Activated T-cell treated with anti-CD3 and anti-CD28 coated beads for 48 hours (primary cell): ENCODE measurements at places on chromosomes 1 and 21.

GRCh38 chr1:23400324-23401114 is 24.0 kb downstream of the TCEA3 start:
- DNase-seq = no peak

- DNase-seq = no peak
Measured at GRCh38 chr1:246278371-246278770, 228.7 kb downstream of the SMYD3 start.

GRCh38 chr1:158586942-158587341 is 7.2 kb upstream of the OR10X1 start:
- DNase-seq = no peak

DNA sequence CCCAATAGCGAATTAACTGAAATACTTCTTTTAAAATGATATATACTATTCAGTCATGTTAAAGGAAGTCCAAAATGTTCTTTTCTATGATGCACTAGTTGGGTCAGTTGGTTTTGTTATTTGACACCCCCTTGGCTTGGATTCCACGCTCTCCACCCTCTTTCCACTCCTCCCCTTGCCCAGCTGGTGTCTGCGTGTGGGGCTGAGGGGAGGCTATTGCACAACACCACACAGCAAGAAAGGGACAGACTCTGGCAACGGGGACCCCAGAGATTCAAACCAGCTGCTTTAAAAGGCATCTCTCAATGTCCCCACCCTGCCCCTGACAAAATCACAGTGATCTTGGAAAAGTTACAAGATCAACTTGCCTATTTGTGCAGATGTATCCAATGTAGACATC is 394.3 kb downstream of the TGFB2 start:
- no peak for DNase-seq

DNA sequence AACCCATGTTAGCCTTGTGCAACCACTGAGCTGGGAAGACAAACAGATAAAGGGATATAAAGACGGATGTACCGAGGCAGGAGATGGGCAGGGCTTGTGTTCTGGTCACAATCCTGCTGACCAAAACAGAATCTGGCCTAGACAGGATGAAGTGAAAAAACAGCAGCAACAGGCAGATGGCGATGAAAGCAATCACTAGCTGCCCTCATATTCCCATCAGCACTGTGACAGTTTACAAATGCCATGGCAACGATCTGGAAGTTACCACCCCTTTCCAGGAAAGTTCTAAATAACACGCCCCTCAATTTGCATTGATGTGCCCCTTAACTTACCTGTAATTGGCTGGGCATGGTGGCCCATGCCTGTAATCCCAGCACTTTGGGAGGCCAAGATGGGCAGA is 40.6 kb upstream of the CD46 start:
- no peak for DNase-seq

- DNase-seq = no peak
Measured at GRCh38 chr1:8202182-8202905, 115.6 kb upstream of the SLC45A1 start.

- no peak for DNase-seq
Measured at GRCh38 chr1:240402326-240402725, 209.6 kb downstream of the GREM2 start.

DNA sequence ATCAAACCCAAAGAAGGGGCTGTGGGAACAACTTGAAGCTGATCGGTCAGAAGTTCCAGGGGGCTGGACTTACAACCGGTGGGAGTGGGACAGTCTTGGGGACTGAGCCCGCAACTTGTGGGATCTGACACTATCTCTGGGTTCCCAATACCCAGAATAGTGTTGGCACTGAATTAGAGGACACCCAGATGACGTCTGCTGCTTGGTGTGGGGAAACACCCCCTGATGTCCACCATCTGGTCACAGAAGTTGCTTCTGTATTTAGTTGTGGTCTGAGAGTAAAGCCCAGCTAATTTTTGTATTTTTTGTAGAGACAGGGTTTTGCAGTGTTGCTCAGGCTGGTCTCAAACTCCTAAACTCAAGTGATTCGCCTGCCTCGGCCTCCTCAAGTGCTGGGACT is 28.8 kb downstream of the SERBP1 start:
- no peak for DNase-seq

GRCh38 chr1:6245086-6245868 is 1.3 kb downstream of the HES3 start:
- peak; percentile 80 for DNase-seq

GRCh38 chr1:21490774-21491487 is 18.3 kb upstream of the ALPL start:
- DNase-seq = peak; percentile 36

- DNase-seq = no peak
Measured at GRCh38 chr1:54774820-54775498, 10.6 kb upstream of the PARS2 start.

GRCh38 chr1:71414179-71414578 is 333.3 kb upstream of the ZRANB2 start:
- no peak for DNase-seq

GRCh38 chr21:44319407-44320065 is 19.7 kb downstream of the CFAP410 start:
- DNase-seq = no peak

DNA sequence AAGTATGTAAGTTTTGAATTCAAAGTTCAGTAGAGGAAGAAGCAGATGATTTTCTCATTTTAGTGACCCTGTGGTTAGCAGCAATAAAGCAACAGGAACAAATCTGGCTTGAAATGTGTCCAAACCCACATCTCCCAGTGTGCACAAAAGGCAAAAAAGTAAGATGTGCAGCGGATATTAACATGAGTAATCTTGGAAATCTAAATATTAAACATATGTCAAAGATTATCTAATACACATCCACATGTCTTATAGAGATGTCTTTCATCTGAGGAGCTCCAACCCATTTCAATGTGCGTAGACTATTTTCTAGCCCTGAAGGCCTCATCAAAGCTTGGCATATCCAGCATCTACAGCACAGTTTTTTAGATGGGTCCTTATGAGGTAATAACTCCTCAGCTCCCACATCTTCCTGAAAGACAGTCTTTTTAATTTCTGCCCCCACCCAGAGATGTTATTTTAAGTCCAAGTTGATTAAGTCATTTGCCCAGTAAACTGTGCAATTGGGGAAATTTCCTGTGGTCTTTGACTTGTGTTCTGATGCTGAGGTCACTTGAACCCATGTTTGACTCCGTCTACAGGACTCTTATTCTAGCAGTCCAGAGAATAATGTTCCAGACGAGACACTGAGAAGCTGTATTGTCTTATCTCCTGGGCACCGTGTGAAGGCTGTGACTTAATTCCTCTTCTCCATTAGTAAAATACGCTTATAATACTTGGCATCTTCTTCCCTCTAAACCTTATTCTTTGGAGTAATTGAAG is 73.7 kb downstream of the LMO4 start:
- DNase-seq = no peak

- DNase-seq = no peak
Measured at GRCh38 chr1:56584910-56585528, 5.7 kb upstream of the PLPP3 start.

DNA sequence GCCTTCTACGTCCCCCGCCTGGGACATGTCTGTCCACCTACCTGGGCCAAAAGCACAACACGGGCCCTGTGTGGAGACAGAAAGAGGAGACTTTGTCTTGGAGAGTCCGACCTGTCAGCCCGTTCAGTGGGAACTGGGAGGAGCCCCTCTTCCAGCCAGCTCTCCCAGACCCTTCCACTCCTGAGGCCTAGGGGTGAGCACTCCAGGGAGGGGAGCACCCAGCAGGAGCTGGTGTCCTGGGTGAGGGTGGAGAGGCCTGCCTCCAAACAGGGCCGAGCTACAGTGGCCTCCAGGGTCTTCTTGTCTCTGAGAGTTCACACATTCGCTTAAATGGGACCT is 546 bp downstream of the SPOCD1 start:
- DNase-seq = no peak

- no peak for DNase-seq
Measured at GRCh38 chr1:215113776-215114153, 31.2 kb downstream of the KCNK2 start.

GRCh38 chr1:110227774-110228173 is 17.7 kb downstream of the KCNC4 start:
- no peak for DNase-seq

DNA sequence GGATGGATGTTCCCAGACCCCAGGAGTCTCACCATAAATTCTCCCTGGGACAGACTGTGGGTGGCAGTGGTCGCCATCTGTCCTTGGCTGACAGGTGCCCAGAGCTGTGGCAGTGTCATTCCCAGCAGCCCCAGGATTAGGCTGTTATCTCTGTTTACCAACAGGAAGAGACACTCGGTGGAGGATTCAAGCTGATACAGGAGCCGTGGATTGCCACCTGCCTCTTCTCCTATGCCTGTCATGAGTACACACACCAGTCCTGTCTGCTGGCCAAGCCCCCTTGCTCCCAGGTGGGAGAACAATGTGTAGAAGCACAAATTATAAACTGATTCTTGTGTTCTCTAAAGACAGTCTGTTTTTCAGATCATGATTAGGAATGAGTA is 152.6 kb downstream of the ETS2 start:
- DNase-seq = no peak

DNA sequence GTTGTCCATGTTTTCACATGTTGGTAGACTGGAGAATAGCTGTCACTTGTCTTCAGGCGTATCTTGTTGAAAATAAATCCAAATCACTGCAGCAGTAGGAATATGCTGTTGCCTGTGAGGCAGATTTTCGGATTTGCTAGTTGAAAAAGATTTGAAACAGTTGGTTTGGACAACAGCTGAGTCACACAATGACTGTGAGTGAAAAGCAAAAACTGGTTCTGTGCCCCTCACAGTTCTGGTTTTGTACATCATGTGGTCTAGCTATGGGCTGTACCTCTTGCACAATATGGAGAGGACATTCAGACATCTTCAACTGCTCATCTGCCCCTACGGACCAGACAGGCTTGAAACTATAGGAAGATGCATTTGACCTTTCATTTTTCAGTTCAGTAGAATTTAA is 1.8 kb downstream of the ARF1 start:
- no peak for DNase-seq

GRCh38 chr1:39205781-39206464 is 1.4 kb downstream of the MACF1 start:
- DNase-seq = no peak

DNA sequence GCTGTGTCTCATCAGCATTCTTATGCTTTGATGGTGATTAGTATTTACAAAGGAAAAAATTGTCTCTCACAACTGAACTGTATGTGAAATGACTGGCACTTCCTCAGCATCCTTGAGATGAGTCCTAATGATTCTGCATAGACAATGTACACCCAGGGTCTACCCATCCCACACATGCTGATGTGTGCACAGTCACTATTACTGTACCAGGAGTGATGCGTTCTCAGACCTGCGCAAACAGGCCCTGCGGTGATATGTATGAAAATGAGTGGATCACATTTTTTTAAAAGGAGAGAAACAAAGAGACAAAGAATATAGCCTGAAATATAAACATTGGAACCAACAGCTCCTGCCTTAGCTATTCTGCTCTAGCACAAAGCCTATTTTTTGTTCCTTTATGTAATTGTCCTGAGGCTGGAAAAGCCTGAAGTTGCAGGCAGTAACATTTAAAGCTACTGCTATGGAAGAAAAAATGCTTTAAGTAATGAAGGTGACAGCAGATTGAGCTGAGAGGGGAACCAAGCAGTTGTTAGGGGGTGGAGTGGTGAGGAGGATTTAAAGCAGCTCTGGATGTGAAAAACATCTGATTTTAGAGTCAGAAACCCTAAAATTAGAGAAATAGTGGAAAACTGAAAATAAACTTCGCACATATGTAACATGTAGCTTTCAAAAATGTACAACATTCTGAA is 5.5 kb downstream of the RCAN1 start:
- DNase-seq = no peak

DNA sequence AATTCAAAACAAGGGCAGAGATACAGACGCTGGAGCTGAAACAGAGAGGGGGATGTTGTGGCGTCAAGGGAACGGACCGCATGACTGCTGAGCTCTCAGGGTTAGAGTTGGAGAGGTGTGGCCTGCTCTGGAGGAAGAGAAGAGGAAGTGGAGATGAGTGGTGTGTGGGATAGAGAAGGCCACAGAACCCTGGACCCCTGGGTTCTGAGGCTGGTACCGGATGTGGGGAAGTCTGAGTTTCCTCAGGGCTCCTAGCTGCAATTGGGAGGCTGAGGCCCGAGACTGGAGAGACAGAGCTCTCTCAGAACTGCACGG is 1.8 kb downstream of the BCAN start:
- DNase-seq = no peak

DNA sequence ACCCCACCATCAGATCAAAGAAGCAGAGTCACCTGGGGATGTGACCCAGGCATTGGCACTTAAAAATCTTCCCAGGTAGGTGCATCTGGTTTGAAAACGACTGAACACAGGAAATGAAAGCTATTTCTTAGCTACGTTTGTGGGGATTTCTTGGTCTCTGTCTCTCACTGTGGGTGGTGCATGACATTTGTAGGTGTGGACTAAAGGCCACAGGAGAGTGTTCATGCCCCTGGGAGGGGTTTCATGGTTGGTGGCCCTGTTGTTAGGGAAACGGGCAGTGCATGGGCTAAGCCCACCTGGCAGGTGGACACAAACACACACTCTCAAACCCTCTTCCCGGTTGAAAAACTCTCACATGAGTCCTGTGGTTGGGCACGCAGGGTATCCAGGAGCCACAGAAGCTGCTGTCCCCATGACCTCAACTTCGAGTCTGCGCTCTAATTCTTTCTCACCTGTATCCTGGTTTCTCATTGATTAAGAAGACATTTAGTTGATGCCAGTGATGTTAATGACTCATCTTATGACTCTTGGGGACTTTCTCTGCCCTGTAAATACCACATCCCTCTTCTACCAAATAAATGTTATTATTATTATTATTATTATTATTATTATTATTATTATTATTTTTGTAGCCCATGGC is 119.4 kb downstream of the MRPS6 start:
- no peak for DNase-seq

GRCh38 chr21:44275041-44275440 is 10.6 kb upstream of the AIRE start:
- DNase-seq = no peak

DNA sequence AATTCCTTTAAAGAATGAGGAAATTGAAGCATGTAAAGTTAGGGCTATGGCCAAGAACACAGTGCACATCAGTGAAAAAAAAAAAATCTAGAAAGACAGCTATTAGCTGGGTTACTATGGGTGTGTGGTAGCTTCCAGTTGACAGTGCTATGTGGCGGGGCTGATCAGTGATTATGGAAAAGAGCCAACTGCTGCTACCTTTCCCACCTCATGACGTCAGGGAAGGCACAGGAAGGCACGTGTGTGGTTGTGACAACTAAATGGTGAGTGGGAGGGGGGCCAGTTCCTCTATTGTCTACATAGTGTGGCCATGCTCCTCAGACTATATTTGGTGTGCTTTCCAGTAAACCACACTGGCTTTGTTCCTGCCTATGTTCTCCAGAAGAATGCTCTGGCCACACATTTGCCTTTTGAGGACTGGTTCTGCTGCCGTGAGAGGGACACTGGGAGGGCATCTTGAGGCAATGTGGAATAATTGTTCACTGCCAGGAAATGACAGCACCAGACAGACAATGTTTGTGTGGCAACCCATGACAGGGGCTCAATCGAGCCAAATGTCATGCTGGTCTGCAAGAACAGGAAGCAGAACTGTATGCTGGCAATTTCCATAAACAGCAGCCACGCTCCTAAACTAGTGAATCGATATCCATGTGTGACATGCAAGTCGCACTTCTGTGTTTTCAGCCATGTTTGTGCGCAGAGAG is 3.0 kb upstream of the SDE2 start:
- peak; percentile 25 for DNase-seq

- no peak for DNase-seq
Measured at GRCh38 chr1:221632072-221632471, 109.8 kb downstream of the DUSP10 start.
